ENCODE measurements at places on chromosomes 6 and 20.

DNA sequence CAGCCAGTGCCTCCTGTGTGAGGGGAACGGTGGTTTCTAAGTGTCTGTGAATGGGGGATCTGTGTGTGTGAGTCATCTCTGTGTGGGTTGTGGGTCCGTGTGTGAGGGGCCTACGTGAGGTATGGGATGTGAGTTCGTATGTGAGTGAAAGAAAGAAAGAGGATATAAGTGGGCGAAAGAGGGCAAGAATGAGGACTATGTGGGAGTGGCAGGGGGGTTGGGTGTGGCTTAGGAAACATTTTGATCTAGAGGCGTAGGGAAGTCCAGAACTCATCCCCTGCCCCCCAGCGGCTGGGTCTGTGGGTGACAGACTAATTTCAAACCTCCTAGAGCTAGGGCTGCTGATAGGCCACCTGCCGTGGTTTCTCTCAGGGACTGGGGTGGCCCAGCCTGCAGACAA, 35.5 kb downstream of the DHX35 start:
- DNase-seq = no peak

DNA sequence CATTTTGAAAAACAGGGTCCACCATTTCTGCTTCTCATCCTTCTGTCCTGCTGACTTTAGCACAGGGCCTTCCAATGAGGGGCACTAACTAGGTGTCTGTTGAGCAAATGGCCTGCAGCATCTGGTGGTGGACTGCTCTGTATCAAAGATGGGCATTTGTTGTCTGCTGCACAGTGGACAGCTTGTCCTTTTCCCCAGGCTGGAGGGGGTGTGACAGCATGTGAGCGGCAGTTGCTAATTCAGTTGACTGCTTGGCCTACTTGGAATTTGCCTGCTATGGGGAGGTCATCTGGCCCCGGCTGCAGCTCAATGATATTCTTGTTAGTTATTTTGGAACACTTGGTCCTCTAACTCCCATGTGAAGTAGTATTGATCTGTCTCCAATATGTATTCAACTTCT, 93.7 kb downstream of the SH3BGRL2 start:
- DNase-seq = no peak

DNA sequence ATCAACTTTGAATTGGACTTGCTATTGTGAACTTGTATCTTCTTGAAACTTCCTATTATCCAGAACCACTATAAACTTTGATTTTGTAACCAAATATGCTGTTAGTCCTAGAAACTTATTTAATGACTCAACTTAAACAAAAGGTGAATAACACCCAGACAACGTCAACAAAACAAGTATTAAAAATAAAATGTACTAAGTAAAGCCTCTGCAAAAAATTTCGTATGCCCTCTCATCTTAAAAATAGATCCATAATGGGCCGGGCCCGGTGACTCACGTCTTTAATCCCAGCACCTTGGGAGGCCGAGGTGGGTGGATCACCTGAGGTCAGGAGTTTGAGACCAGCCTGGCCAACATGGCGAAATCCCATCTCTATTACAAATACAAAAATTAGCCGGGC, 401.7 kb downstream of the ESR1 start:
- DNase-seq = no peak

GRCh38 chr6:52098721-52099120, 11.3 kb upstream of the PKHD1 start:
- DNase-seq = no peak

DNA sequence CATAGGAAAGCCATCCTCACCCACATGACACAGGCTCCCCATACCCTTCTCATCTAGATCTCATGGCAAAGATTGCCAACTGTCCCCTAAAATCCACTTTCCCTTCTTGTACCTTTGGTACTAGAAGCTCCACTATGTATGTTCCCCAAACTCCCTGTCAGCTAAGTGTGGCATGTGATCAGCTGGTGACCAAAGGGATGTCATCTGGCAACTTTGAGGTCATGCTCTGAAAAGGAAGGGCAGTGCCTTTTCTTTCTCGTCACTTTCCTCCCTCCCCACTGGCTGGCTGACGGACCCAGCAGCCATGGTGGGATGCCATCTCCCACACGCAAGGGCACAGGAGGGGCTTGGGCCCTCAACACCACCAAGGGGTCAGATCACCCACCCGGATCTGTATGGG, 23.8 kb upstream of the TAF8 start:
- DNase-seq = no peak

DNA sequence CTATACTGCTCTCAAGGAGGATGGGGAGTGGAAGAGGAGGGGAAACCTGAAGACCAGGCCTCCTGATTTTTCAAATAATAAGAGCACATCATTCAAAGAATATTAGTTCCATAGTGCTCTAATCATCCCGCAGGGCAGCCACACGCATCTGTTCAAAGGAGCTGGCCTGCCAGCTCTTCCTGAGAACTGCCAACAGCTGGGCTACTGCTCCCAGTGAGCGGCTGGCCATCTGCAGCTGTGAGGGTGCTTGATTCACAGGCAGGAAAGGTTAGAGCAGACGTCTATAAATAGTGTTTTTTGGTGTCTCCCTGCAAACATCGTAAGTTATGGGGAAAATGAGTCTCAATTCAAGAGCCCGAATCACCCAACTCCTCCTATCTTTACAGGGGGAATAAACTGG, 17.3 kb downstream of the NSFL1C start:
- DNase-seq = no peak

DNA sequence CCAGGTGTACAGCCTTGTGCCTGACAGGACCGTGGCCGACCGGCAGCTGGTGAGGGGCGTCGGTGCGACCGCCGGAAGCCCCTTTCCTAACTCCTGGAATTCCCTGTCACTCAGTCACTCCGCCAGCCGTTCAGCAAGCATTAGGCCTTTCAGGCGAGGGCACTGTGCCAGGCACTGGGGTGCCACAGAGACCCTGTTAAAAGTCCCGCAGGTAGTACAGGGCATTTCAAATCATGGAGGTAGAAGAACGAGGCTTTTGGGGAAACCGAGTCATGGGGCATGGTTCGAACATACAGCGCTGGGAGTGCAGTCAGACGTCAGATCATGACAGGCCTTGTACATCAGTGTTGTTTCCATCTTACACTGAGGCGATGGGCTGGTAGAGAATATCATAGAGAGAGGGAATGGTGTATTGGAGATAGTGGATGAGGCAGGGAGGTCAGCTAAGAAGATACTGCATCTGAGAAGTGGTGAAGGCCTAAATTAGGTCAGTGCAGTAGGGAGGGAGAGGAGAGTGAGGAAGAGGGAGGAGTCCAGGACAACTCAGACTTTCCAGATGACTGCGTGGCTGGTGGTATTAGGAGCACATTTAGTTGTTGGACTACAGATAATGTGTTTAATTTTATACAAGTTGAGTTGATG, 892 bp upstream of the DXO start:
- no peak for DNase-seq
